CD4-positive, alpha-beta T cell treated with Interleukin-15 for 4 hours (primary cell): ENCODE measurements at places on chromosomes 12 and 14.
A peak's percentile ranks its signal among the peaks of the same experiment; 100 is the strongest.

DNA sequence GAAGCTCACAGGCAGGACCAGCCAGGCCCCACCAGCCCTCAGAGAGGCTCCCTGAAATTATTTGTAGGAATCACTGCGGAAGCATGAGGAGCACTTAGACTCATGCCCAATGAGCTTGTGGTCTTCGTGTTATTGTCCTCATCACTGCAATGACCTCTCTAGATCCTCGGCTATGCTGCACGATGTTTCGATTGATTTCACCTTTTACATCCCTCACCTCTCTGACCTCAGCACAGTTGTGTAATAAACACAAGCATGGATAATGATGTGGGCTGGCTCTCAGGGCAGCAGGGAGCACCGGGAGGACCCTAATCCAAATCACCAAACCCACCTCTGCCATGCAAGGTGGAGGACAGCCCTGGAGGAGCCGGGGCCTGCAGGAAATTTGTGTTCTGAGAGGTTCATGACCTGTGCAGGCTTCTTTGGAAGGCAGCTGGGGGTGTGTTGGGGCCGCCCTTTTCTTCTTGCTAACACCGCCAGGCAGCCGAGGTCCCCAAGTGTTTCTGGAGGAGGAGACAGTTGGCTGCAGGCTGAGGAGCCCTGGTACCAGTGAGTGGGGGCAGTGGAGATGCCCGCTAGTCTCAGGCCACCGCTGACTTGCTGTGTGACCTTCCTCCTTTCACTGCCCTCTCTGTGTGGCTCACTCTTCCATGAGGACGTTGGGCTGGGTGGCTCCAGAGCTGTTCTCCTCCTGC is 29.5 kb upstream of the EML1 start:
- DNase-seq = no peak

GRCh38 chr12:132661972-132662371 is 25.2 kb downstream of the POLE start:
- DNase-seq = no peak

DNA sequence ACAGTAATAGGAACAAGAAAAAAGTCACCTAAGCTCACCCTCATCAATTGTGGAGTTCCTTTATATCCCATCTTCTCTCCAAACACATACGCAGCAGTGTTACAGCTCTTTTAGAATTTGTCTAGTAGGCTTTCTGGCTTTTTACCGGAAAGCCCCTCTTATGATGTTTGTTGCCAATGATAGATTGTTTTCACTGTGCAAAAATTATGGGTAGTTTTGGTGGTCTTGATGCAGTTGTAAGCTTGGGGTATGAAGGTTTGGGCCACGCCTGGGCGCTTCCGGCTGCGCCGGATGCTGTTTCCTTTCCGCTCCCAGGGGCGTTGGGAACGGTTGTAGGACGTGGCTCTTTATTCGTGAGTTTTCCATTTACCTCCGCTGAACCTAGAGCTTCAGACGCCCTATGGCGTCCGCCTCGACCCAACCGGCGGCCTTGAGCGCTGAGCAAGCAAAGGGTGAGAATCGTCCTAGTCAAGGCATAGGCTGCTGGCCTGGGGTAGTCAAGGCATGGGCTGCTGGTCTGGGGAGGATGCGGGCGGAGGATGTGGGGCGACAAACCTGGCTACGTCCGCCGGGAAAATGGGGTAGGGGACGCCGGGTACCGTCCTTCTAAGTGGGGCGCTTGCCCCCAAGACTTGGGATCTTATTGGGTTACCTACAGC is at the start of the genes C12orf57 and RNU7-1:
Gene C12orf57, plus strand, starts transcription at position 301 of the 659 bp plus-strand sequence. Its CDS starts 100 bp downstream, at position 401.
Gene RNU7-1, plus strand, starts transcription at position 95 of the 659 bp plus-strand sequence.
- DNase-seq = peak; percentile 81

DNA sequence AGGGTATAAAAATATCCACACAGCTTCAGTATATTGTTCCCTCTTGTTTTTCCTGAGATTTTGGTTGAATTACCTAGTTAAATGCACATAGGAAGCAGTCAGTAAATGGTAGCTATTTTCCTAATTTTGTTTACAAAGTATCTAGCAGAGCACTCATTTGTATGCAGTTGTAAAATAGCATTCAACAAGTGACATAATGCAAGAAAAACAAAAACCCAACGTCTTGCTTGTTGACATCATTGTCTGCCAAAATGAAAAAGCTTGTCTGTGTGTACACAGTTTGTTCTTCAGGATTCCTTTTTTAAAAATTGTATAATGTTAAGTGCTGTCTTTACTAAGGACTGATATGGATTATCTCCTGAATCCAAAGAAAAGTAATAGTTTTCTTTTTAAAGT is 2.7 kb downstream of the VRTN start:
- no peak for DNase-seq

DNA sequence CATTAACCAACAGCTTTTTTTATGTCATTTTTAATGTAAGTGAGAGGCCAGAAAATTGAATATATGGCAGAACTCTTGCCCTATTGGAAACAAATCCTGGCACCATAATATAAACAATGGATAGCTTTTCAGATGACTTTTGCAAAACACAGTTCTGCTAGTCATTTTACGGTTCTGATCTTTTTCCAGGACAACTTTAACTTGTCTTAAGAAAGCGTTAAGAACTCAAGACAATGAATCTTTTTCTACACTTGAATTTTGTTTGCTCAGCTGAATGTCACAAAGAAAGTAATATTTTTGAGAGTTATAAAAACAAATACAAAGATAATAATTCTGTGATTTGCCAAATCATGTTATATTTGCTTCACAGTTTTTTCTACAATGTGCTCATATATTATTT is 13.2 kb downstream of the KERA start:
- DNase-seq = no peak

GRCh38 chr12:117294189-117294603 is 67.2 kb downstream of the NOS1 start:
- DNase-seq = no peak

DNA sequence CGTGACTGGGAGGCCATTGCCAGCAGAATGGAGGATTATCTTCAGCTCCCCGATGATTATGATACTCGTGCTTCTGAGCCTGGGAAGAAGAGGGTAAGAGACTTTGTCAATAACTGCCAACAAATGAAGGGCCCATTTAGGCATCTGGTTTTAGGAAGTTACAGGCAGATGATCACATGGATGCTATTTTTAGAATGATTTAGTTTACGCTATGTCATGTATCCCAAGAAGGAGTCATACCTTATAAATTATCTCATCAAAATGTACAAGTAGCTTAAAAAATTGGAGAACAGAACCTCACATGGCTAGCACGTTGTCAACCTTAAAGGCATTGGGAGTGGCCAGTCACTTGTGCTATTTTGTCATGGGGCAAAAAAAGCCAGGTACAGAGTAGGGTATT is 46.7 kb downstream of the PROX2 start:
- DNase-seq = no peak
